D721Med (cell line): ENCODE measurements at places on chromosomes 5 and 9.

- DNase-seq, result no peak
These were observed 439.1 kb downstream of the DMAC1 start for GRCh38 chr9:7360513-7360912.

DNA sequence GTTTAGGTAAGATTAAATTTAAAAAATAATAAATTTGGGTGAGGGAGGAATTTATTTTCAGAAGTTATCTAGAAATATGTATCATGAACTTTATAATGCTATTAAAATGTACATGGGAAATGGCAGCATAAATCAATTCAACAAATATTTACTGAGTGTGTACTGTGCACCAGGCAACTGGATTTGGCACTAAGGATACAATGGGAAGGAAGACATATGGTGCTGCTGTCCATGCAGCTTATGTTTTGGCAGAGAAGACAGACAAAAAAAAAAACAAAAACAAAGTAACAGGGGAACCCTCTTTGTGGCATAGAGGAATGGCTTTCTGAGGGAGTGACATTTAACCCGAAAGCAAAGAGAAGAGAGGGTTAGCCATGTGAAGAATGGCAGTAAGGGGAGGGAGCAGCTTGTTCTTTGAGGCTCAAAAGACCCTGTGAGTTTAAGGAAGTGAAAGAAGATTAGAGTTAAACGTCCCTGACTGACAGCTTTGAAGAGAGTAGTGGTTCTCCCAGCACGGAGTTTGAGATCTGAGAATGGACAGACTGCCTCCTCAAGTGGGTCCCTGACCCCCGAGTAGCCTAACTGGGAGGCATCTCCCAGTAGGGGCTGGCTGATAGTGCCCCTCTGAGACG, 23.9 kb downstream of the CNTRL start:
- DNase-seq, result no peak

- no peak for DNase-seq
These were observed 25.1 kb upstream of the CD180 start for GRCh38 chr5:67221487-67222242.

- DNase-seq, result no peak
These were observed 109.9 kb downstream of the EDIL3 start for GRCh38 chr5:84274585-84275468.

DNA sequence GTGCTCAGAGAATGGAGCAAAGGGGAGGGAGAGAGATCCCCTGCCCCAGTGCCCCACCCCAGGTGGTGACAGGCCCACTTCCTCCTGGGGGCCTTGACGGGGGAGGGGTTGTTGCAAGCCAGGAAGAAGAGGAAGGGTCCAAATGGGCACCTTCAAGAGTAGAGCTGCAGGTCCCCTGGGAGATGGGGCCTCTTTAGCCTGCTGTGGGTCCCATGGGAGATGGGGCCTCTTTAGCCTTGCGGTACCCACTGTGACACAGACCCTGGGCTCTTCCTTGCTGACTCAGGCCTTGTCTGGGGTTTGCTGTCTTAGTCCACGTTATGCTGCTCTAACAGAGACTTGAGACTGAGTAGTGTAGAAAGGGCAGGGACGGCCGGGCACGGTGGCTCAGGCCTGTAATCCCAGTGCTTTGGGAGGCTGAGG, 9.6 kb upstream of the TOR4A start:
- DNase-seq, result no peak

GRCh38 chr5:15808577-15808976, 308.6 kb downstream of the FBXL7 start:
- DNase-seq, result no peak

GRCh38 chr9:35792024-35792813, 828 bp downstream of the NPR2 start:
- DNase-seq, result no peak

DNA sequence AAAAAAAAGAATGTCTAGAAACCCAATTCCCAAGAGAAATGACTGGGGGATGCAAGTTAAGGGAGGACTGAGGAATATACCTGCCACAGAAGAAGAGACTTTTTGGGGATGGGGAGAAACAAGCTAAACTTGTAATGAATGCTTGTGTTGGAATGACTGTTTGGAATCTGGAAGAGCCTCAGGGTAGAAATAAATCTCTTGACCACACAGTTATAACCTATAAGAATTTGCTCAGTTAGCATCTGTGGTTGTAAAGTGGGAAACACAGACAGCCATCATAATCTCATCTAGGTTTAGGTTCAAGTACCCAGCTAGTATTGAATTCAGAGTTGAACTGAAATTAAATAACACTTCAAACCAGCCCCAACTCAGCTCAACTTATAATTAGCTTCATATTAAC, 678.3 kb upstream of the CHD1 start:
- no peak for DNase-seq

- no peak for DNase-seq
These were observed 324.9 kb upstream of the IRX4 start for GRCh38 chr5:2207416-2208238.

GRCh38 chr5:132193165-132193694, 34.4 kb downstream of the P4HA2 start:
- no peak for DNase-seq

GRCh38 chr9:12684974-12685373, 8.2 kb upstream of the TYRP1 start:
- DNase-seq, result no peak

- no peak for DNase-seq
These were observed 225.4 kb upstream of the DAB2 start for GRCh38 chr5:39650008-39650762.

GRCh38 chr9:81312346-81312745, 377.0 kb downstream of the TLE1 start:
- no peak for DNase-seq

GRCh38 chr5:122469384-122469919, 157.4 kb downstream of the SNCAIP start:
- no peak for DNase-seq

- no peak for DNase-seq
These were observed 53.4 kb upstream of the FBXL7 start for GRCh38 chr5:15446552-15446951.

DNA sequence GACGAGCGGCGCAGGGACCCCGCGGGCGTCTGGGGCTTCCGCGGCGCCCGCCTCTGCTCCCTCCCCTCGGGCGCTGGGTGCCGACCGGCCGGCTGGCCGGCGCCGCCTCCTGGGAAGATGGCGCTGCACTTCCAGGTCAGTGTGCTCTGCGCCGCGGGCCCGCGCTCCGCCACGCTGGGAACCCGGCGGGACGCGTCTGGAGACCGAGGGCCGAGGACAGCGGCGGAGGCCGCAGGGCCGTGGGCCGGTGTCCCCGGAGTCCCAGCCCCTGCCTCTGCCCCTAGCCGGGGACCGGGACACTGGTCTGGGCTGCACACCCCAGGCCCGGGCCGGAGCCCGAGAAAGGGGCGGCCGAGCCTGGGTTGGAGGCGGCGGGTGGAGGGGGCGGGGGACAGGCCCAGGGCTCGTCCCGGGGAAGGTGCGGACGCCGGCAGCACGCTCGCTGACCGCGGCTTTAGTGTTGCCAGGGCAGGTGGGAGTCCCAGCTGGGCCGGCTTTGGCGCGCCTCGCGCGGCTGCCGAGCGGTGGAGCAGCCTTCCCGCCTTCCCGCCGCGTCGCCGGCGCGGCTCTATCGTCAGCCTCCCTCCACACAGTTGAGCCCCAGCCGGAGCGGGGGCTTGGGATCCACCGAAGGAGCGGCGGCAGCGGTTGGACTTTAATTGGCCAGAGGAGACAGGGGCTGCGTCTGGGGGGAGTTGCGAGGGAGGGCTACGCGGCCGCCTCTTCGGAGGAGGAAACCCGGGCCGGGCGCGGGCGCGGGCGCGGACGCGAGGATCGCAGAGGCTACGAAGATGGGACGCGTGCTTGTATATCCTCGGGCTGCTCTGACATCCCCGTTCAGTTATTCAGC, at the start of gene RANBP17:
Gene RANBP17 (plus strand): TSS at position 102 of the 850 bp plus-strand sequence.
- peak; percentile 61 for DNase-seq

- no peak for DNase-seq
These were observed 96.4 kb downstream of the ACTL7B start for GRCh38 chr9:108759399-108759798.

DNA sequence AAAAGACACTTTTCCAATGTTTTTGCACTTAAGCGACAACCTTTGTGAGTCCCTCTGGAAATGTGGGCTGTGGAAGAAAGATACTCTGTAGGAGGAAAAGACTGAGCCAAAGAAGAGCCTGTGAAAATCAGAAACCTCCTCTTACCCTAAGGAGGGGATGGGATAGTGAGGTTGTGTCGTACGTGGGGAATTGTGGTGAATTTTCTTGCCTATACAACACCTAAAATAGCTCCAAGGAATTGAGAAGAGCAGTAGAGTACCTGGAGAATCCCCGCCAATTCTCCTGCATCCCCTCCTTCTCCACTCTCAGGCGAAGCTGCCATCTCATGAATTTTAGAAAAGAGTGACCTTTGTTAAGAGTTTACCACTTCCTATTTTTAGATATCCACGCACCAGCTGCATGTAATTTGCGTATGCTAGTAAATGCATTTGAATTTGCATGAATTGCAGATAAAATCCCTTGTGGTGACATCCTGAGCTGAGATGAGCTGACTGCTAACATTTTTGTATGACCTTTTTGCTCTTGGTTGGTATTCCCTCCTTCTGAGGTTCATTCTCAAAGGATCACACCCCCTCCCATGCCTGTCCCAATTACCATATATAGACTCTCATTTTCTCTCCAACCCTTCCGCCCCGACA, 147.2 kb downstream of the PCSK5 start:
- DNase-seq, result no peak

- no peak for DNase-seq
These were observed 4.7 kb upstream of the BNIP1 start for GRCh38 chr5:173139631-173140030.

- no peak for DNase-seq
These were observed 90.8 kb upstream of the CCDC152 start for GRCh38 chr5:42665857-42666256.
